Activated CD4-positive, alpha-beta T cell treated with anti-CD3 and anti-CD28 coated beads, Interleukin-2, amount 50 U/mL, for 16 hours (primary cell): ENCODE measurements at places on chromosomes 5 and 9.

GRCh38 chr9:112043423-112043822 lies 131.7 kb downstream of the SUSD1 start:
- no peak for DNase-seq

GRCh38 chr5:77318060-77318459 lies 107.6 kb downstream of the PDE8B start:
- no peak for DNase-seq

GRCh38 chr5:139690064-139690802 lies 42.1 kb downstream of the CXXC5 start:
- peak; percentile 24 for DNase-seq

GRCh38 chr5:148820461-148821395 lies 5.7 kb upstream of the ADRB2 start:
- DNase-seq = peak; percentile 25

GRCh38 chr9:126470241-126470993 lies 143.3 kb upstream of the LMX1B start:
- peak; percentile 33 for DNase-seq

- DNase-seq = no peak
These were observed 19.3 kb upstream of the GNPDA1 start for GRCh38 chr5:142032150-142032549.

DNA sequence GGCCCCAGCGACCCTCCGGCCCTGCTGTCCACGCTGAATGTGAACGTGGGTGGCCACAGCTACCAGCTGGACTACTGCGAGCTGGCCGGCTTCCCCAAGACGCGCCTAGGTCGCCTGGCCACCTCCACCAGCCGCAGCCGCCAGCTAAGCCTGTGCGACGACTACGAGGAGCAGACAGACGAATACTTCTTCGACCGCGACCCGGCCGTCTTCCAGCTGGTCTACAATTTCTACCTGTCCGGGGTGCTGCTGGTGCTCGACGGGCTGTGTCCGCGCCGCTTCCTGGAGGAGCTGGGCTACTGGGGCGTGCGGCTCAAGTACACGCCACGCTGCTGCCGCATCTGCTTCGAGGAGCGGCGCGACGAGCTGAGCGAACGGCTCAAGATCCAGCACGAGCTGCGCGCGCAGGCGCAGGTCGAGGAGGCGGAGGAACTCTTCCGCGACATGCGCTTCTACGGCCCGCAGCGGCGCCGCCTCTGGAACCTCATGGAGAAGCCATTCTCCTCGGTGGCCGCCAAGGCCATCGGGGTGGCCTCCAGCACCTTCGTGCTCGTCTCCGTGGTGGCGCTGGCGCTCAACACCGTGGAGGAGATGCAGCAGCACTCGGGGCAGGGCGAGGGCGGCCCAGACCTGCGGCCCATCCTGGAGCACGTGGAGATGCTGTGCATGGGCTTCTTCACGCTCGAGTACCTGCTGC lies 839 bp downstream of the KCNV2 start:
- no peak for DNase-seq

DNA sequence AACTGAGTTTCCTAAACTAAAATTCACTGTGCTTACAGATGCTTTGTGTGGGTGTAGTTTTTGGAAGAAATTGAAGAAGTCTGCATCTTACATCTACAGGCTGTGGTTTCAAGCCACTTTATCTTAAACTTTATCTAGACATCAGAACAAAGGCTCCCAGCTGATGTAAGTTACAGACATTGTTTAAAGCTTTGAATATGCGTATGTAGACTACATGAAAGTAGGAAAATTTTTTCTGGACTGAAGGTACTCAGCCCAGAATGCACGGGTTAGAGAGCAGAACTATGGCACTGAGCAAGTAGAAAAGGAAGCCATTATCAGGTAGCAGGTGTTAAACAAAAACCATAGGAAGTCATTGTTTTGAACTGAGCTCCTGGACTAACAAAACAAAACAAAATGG lies 185.4 kb downstream of the TTC39B start:
- no peak for DNase-seq

GRCh38 chr5:38596981-38597380 lies 40.5 kb upstream of the LIFR start:
- no peak for DNase-seq

- DNase-seq = no peak
These were observed 219.6 kb downstream of the PLK2 start for GRCh38 chr5:58240322-58240721.

- peak; percentile 18 for DNase-seq
These were observed 324 bp downstream of the LPCAT1 start for GRCh38 chr5:1523480-1523792.

DNA sequence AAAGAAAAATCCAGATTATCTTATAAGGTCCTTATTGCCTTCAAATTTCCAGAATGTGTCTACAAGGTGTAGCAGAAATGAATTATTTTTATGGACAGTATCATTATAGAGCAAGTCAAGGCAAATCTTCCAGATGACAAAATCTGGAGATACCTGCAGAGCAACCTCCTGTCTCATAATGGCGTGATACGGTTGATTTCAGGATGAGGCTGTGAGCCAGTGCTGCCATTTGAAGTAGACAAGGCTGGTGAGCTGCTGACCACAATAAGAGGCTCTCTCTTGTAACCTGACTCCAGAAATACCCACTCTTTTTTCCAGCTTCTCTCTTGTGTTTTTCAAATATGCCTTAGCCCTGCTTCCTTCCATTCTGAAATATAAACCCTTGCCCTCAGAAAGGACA lies 108.2 kb downstream of the HTR1A start:
- no peak for DNase-seq

- no peak for DNase-seq
These were observed 35.1 kb downstream of the CDH10 start for GRCh38 chr5:24609706-24610105.

DNA sequence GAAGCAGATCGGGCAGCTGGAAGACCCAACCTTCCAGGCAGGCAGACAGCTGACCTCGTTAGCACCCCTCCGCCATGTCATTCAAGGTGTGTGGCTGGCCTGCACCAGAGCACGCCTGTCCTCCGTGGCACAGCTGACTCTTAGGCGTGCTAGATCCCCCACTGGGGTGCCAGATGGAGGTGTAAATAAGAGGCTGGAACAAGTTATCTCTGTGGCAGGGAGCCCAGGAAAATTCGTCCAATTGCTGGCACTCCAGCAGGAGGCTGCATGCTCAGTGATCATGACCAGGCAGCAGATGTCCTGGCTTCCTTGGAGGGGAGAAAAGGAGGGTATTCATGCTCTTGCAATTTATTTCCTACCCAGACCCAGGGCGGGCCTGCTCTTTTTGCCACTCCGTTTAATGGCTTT lies 7.8 kb upstream of the ALDOB start:
- DNase-seq = no peak
